ENCODE measurements at places on chromosomes 5 and 9.

GRCh38 chr5:6261256-6261655, 117.1 kb downstream of the MED10 start:
- DNase-seq: no peak

- DNase-seq: peak; percentile 83
Observed at GRCh38 chr5:59525957-59526356, 367.6 kb downstream of the PDE4D start.

GRCh38 chr5:126972062-126972895, 58.1 kb downstream of the MARCHF3 start:
- peak; percentile 27 for DNase-seq

DNA sequence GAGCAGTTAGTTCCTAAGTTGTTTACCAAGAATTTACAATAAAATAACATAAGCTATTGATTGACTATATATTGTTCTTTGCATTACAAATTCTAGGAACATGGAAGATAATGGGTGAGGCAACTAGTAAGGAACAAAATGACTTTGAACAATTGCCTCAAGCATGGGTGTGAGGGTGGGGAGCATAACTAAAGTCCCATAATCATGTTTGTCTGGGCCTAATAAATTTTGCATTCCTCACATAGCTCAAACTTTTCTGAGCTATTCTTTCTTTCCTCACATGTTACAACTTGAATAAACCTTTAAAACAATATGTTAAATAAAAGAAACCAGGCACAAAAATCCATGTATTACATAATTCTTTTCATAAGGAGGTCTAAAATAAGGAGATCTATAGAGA, 1066.1 kb downstream of the NR2F1-AS1 start:
- DNase-seq: no peak

DNA sequence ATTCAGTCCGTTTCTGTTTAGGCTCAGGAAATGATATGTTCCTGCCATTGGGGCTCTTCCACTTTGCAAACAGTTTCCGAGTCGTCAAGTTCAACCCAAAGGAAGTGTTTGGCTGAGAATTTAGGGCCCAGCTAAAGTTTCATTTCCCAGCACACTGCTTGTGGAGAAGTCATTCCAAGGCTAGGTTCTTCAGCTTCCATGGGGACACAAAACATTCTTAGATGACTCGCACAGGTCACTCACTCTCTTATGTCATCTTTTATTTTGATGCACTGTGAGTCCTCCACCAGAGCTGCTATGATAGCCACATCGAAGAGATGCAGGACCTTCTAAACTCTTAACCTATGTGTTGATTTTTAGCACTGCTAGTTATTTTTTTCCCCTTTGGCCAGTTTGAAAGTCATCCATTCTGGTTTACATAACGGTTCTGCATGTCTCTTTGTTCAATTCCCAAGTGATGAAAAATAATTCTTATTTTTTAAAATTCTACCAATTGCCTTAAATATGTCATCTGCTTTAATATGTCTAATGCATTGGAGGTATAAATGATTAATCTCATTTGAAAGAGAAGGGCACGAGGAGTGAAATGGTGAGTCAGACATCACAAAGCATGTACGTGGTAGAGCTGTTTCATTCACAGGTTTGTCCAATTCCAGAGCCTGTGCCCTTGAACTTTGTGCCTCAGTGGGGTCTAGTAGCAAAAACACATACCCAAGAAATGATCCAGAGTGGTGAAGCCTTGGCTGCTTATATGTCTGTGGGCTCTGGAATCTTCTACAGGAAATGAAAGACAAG, 84.3 kb downstream of the ZNF462 start:
- DNase-seq: no peak
